Retinal pigment epithelial cell (primary cell): ENCODE measurements at places on chromosomes 6 and 20.

DNA sequence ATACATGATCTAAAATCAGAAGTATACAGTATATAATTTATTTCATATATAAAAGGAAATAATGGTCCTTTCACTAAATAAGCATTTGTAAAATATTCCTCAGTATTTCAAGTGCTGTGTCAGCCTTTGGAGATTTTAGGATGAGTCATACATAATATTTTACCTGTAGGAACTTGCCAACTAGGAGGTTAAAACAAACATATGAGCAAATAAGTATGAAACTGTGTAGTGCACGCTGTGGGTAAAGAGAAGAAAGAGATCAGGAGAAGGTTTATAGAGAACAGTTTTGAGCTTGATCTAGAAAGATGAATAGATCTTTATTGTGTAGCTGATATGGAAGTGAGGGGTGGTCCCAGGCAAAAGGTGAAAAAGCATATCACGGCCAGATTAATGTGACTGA lies 169.9 kb upstream of the RNF217 start:
- no peak for DNase-seq

DNA sequence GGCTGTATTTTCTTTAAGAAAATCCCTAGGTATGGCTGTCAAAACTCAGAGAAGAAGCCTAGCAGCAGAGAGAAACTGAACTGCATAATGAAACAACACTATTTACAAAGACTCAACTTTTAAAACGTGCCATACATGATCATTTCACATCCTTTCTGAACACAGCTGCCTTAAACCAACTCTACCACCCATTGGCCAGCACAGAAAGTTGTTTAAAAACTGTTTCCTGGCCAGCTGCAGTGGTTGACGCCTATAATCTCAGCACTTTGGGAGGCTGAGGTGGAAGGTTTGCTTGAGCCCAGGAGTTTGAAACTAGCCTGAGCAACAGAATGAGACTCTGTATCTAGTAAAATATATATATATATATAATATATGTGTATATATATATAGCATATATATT lies 336.4 kb upstream of the SOX4 start:
- no peak for DNase-seq

DNA sequence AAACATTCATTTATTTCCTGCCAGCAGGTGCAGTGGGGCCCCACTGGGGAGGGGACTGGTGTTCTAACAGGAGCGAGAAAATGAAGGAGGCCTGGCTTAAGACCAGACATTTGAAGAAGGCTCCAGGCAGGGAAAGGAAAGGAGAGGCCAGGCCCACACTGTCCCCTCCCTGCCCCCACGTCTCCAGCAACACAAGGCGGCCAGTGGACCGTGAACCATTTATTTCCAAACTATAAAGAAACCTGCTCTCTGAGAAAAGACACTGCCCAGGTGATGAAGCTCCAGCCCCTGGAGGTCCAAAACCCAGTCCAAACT lies 41.4 kb upstream of the CDH22 start:
- DNase-seq, result no peak

DNA sequence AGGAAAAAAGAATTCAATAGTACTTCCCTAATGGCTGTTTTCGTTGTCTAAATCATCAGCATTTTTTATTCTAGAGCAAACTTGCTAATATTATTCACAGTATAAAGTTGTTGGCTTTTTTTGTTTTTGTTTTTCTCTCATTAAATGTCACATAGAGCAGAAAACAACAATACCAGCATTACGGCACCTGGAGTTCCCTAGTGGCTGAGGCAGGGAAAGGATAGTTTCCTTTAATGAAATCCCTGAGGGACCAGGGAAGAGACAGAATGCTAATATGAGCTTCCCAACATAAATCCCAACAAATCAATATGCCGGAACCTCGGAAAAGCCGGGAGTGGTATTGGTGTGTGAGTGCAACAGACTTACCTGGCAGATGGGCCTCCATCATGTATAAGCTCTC lies 235.2 kb upstream of the ASCC3 start:
- no peak for DNase-seq

- no peak for DNase-seq
Observed at GRCh38 chr20:34458631-34459030, 57.6 kb upstream of the DYNLRB1 start.

GRCh38 chr6:132669690-132670291 lies 10.8 kb upstream of the TAAR1 start:
- DNase-seq, result peak; percentile 12

GRCh38 chr20:62231292-62231691 lies 7.0 kb upstream of the OSBPL2 start:
- DNase-seq, result no peak

DNA sequence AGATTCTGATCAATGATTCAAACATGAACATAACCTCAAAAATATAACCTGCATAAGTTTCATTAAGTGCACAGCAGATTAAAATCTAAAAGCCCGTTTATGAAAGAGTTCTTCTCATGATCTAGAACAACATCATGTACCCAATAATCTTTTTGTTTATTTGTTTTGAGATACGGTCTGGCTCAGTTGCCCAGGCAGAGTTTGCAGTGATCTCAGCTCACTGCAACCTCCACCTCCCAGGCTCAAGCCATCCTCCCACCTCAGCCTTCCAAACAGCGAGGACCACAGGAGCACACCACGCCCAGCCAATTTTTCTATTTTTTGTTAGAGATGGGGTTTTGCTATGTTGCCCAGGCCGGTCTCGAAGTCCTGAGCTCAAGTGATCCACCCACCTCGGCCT lies 149.7 kb downstream of the CDK19 start:
- DNase-seq, result no peak

DNA sequence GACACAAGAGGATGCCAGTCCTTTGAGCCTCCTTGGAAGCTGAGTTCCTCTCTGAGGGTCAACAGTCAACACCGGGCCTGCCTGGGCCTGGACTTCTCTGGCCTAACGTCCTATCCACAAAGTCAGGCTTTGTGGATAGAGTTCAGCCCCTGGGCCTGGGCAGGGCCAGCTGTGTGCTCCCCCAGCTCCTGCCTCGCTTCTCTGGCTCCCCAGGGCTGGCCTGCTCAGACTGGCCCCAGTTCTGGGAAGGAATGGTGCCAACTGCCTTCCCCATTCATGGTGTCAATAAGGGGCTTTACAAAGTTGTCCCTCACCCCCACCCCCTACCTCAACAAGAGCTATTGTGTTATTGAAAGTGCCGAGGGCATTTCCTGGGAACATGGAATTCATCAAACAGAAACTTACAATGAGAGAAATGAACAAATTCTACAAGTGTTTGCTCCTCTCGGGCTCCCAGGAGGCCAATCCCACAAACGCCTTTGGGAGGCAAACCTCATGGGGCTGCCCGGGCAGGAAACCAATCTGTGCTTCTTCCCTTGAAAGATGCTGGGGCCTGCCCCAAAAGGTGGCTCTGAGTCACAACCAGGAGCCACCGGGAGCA lies 26.5 kb upstream of the PPP1R14C start:
- no peak for DNase-seq

- DNase-seq, result no peak
Observed at GRCh38 chr6:73854998-73855718, 159.2 kb downstream of the CD109 start.

- no peak for DNase-seq
Observed at GRCh38 chr6:152721956-152722355, 24.3 kb downstream of the MYCT1 start.

- no peak for DNase-seq
Observed at GRCh38 chr6:149169761-149170511, 147.6 kb upstream of the TAB2 start.
